ENCODE measurements at places on chromosomes 12 and 14. TPM values are rescaled to one million over a fixed set of nuclear protein-coding genes. Genes with fewer than 3 reads are reported as not detected.

- peaks cover 26% of the 10 kb centered on the region for H3K4me1 ChIP-seq
- H3K27ac ChIP-seq, result no peak overlapping the region
- H3K36me3 ChIP-seq, result no peaks in the 10 kb centered on the region
- no peak overlapping the region for H3K4me3 ChIP-seq
- no peak for DNase-seq
Observed at GRCh38 chr12:3129301-3130056, 52.3 kb downstream of the TSPAN9 start.

DNA sequence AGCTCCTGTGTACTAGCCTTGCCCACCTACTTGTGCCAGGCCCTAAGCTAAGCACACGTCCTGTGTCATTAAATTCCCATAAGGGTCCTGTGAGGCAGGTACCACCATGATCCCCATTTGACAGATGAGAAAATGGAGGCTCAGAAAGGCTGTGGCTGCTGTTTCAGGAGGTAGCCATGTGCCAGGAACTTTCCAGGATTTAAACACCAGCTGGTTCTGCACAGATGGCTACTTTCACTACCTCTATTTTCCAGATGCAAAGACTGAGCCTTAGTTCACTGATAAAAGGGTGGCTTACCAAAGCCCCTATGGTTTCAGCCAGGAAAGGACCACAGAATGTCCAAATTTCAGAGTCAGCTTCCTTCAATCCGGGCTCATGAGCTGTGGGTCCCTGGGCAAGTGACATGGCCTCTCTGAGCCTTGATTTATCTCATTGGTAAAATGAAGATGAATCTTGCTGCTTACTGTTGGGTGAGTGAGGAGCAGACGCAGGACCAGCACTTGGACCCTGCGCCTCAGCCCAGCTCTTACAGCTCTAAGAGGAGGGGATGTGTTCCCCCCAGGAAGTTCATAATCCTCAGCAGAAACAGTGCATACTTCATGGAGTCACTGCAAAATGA, 23.5 kb downstream of the CMKLR1 start:
- no peak overlapping the region for H3K27ac ChIP-seq
- no peaks in the 10 kb centered on the region for H3K36me3 ChIP-seq
- no peaks in the 10 kb centered on the region for H3K27me3 ChIP-seq
- no peak overlapping the region for H3K4me3 ChIP-seq
- no peak for DNase-seq

- no peak overlapping the region for H3K4me3 ChIP-seq
- no peak for DNase-seq
- H3K4me1 ChIP-seq, result no peaks in the 10 kb centered on the region
- no peaks in the 10 kb centered on the region for H3K27me3 ChIP-seq
- H3K27ac ChIP-seq, result no peak overlapping the region
- H3K36me3 ChIP-seq, result peaks cover 9% of the 10 kb centered on the region
Observed at GRCh38 chr14:73149753-73150152, 13.4 kb downstream of the PSEN1 start.

- DNase-seq, result no peak
- H3K36me3 ChIP-seq, result no peaks in the 10 kb centered on the region
- no peak overlapping the region for H3K27ac ChIP-seq
- H3K4me1 ChIP-seq, result peaks cover 9% of the 10 kb centered on the region
- no peaks in the 10 kb centered on the region for H3K27me3 ChIP-seq
Observed at GRCh38 chr12:95131589-95132340, 58.3 kb upstream of the NR2C1 start.

DNA sequence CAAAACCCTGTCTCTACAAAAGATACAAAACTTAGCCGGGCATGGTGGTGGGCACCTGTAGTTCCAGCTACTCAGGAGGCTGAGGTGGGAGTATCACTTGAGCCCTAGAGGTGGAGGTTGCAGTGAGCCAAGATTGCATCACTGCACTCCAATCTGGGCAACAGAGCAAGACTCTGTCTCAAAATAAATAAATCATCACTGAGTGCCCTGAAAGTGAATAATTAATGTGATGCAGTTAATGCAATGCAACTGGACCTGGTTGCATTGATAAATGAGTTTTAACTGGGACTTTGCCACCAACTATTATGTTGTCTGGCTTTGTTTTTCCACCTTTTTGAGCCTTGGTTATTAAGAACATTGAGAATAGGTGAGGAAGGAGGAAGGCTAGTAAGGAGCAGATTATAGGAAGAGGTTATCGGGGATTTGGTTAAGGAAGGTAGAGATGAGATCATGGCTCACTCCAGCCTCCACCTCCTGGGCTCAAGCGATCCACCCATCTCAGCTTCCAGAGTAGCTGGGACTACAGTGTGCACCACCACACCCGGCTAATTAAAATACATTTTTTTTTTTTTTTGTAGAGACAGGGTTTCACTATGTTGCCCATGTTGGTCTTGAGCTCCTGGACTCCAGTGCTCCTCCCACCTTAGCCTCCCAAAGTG, 8.0 kb downstream of the BORCS5 start:
- H3K27ac ChIP-seq, result no peak overlapping the region
- H3K36me3 ChIP-seq, result no peaks in the 10 kb centered on the region
- no peaks in the 10 kb centered on the region for H3K4me1 ChIP-seq
- no peak overlapping the region for H3K4me3 ChIP-seq
- H3K27me3 ChIP-seq, result no peaks in the 10 kb centered on the region
- no peak for DNase-seq

Gene MIP
- not detected for total RNA-seq

Gene RAPGEF3
- 53.6 TPM for total RNA-seq

Gene PEBP1
- 185 TPM for total RNA-seq
